ENCODE measurements at places on chromosomes 3 and 15. TPM values are rescaled to one million over a fixed set of nuclear protein-coding genes. Genes with fewer than 3 reads are reported as not detected.

Gene MUC20
- total RNA-seq: 4.6 TPM

Gene PSTPIP1
- 33.7 TPM for total RNA-seq

Gene IQCH
- total RNA-seq: 1.1 TPM

Gene TIMP4
- total RNA-seq: not detected

Gene SLC7A14
- not detected for total RNA-seq

Gene MINAR1
- total RNA-seq: 0.42 TPM

Gene MRPL46
- 29.6 TPM for total RNA-seq

Gene SKOR1
- total RNA-seq: 0.64 TPM

Gene SAMMSON
- total RNA-seq: not detected

Gene ACTRT3
- 0.49 TPM for total RNA-seq

Gene RHOV
- total RNA-seq: 0.27 TPM

- H3K27ac ChIP-seq: no peak overlapping the region
- H3K36me3 ChIP-seq: no peaks in the 10 kb centered on the region
- DNase-seq: no peak
- H3K27me3 ChIP-seq: peaks cover 13% of the 10 kb centered on the region
- H3K4me3 ChIP-seq: no peak overlapping the region
Measured at GRCh38 chr3:126926684-126927400, 56.1 kb upstream of the PLXNA1 start.

DNA sequence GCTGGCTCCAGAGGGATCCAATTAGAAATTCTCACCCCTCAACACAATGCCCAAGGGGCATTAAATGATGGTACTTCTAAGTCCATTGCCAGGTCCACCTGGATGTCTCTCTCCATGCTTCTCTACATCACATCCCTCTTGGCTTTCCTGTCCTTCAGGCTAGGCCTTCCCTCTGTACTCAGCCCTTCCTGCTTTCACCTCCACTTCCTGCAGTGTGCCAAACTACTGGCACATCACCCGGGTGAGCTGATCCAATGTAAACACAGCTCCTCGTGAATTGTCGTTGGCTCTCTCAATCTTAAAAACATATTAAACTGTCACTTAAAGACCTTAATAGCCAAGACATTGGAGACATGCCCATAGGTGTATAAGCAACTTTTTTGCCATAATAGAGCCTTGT, 4.0 kb downstream of the LMCD1 start:
- DNase-seq: no peak
- H3K36me3 ChIP-seq: no peaks in the 10 kb centered on the region
- no peak overlapping the region for H3K4me3 ChIP-seq
- H3K27ac ChIP-seq: no peak overlapping the region
- H3K4me1 ChIP-seq: peaks cover 56% of the 10 kb centered on the region

- no peak for DNase-seq
- no peak overlapping the region for H3K4me3 ChIP-seq
- H3K36me3 ChIP-seq: no peaks in the 10 kb centered on the region
- H3K27me3 ChIP-seq: peaks cover 6% of the 10 kb centered on the region
Measured at GRCh38 chr3:25420885-25421284, 7.2 kb upstream of the RARB start.

GRCh38 chr3:153439780-153440179, 277.8 kb downstream of the RAP2B start:
- H3K27ac ChIP-seq: no peak overlapping the region
- H3K36me3 ChIP-seq: no peaks in the 10 kb centered on the region
- no peak for DNase-seq
- no peaks in the 10 kb centered on the region for H3K4me1 ChIP-seq

DNA sequence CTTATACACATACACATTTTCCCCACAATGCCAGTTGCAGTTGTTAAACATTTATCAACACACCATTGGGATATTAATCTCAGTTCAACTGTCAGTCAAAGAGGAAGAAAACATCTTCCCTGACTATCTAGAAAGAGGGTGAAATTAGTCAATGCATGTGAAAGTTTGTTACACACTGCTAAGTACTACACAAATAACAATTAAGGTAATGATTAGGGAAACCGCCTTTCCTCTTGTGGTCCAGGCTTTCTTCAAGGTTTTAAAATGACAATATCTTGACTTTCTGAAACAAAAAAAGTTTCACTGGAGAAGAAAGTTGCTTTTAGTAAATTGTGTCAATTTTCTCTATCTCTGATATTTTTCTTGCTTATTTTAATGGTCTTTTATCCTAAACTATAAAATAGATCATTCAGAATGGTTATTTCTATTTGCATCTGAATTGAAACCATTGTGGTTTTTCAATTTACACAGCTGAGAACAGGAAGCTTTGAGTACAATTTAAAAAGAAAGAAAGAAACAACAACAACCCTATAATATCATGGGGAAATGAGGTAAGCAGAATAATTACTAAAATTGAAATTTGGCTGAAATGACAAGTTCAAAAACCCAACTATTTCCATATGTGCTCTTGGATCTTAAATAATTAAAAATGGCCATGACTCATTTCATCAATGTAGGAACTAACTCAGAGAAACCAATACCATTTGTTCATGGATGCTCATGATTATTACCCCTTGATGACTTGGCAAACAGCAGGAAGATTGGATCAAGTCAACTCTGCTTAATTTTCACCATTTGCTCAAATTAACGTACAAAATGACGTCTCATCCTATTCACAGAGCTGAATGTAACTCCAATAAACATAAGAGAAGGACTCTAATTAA, 31.7 kb downstream of the GPR149 start:
- no peaks in the 10 kb centered on the region for H3K27me3 ChIP-seq
- no peak for DNase-seq
- no peaks in the 10 kb centered on the region for H3K4me1 ChIP-seq
- no peak overlapping the region for H3K4me3 ChIP-seq
- no peaks in the 10 kb centered on the region for H3K36me3 ChIP-seq
- H3K27ac ChIP-seq: no peak overlapping the region

DNA sequence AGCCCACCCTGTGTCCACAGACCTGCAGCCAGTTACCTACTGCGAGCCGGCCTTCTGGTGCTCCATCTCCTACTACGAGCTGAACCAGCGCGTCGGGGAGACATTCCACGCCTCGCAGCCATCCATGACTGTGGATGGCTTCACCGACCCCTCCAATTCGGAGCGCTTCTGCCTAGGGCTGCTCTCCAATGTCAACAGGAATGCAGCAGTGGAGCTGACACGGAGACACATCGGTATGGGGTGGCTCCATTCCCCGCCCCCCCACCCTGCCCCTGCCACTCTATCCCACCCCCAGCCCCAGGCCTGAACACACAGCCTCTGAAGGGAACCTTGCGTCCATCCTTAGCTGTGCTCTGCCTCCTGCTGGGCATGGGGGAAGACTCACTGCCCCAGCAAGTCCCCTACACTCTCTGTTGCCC, 73.2 kb downstream of the AAGAB start:
- H3K4me3 ChIP-seq: no peak overlapping the region
- peaks cover 86% of the 10 kb centered on the region for H3K36me3 ChIP-seq
- H3K4me1 ChIP-seq: peaks cover 15% of the 10 kb centered on the region
- no peak overlapping the region for H3K27ac ChIP-seq
- DNase-seq: no peak
- no peaks in the 10 kb centered on the region for H3K27me3 ChIP-seq

GRCh38 chr3:94234177-94234788, 171.4 kb downstream of the NSUN3 start:
- H3K27me3 ChIP-seq: no peaks in the 10 kb centered on the region
- no peaks in the 10 kb centered on the region for H3K36me3 ChIP-seq
- H3K27ac ChIP-seq: no peak overlapping the region
- H3K4me3 ChIP-seq: no peak overlapping the region
- H3K4me1 ChIP-seq: no peaks in the 10 kb centered on the region
- no peak for DNase-seq

- H3K4me1 ChIP-seq: no peaks in the 10 kb centered on the region
- peaks cover 56% of the 10 kb centered on the region for H3K36me3 ChIP-seq
- no peak overlapping the region for H3K27ac ChIP-seq
- H3K4me3 ChIP-seq: no peak overlapping the region
- DNase-seq: no peak
- no peaks in the 10 kb centered on the region for H3K27me3 ChIP-seq
Measured at GRCh38 chr3:128337305-128337704, 129.4 kb downstream of the DNAJB8 start.

DNA sequence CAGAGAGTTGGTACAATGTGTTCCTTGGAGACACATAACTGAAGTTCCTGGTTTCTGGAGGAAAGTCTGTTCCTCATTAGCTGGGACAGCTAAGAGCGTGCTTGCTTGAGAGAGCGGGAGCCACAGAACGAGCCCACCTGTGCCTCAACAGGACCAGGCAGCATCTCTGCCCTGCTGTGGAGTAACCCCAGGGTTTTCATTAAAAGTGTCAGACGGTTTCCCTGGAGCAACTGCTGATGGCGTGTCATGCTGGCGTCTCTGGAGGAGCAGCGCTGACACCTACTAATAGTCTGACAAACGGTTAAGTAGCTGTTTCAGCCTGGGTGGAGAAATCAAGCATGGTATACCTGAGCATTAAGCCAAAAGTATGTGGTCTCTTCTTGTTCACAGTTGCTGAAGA, 150.0 kb downstream of the MCTP2 start:
- no peak overlapping the region for H3K4me3 ChIP-seq
- DNase-seq: no peak
- H3K27ac ChIP-seq: peak overlapping the region; percentile 71
- peaks cover 68% of the 10 kb centered on the region for H3K36me3 ChIP-seq

DNA sequence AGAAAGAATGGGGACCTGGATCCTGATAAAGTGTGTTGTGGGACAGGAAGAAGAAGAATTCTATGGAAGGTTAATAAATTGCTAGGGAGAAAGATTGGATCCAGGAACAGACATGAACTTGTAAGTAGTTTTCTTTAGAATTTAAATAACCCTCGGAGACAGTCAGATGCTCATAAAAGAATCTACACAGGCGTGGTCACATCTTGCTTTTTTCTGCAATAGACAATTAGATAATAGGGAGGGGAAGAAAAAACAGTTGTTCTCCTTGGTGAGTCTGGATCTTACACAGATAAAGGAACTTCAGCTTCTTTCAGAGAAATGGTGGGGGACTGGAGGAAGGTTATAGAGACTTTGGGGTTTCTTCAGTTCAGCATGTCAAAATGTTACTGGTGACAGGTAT, 232.6 kb downstream of the ALCAM start:
- H3K4me3 ChIP-seq: no peak overlapping the region
- no peak for DNase-seq
- no peaks in the 10 kb centered on the region for H3K27me3 ChIP-seq
- no peaks in the 10 kb centered on the region for H3K36me3 ChIP-seq

- no peak for DNase-seq
- H3K36me3 ChIP-seq: no peaks in the 10 kb centered on the region
Measured at GRCh38 chr3:7683426-7683825, 818.2 kb upstream of the LMCD1 start.

DNA sequence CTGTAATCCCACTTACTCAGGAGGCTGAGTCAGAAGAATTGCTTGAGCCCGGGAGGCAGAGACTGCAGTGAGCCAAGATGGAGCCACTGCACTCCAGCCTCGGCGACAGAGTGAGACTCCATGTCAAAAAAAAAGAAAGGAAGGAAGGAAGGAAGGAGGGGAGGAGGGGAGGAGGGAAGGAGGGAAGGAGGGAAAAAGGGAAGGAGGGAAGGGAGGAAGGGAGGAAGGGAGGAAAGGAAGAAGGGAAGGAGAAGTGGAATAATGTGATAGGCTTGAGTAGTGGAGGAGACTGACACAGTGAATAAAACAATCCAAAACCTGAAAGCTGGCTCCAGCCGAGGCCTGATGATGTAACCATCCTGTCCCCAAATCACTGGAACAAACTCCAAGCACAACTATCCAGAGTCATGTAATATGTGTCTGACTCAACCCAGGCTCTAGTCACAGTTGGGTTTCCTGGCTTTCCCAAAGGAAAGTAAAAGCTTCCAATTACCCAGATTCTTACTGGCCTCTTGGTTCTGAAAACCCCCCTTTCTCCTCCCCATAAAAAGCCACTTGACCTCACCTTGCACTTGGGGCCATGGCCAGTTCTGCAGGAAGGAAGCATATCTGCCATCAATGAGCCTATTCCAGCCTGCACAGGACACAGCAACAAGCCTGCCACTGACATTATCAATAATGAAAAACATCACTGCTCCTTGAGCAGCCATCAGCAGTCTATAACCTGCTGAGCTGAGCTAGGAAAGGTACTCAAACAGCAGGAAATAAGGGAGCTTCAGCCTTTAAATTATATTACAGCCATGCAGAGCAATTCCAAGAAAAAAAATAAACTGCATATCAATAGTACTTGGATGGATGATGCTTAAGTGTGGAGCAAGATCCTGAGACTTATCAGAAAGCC, 48.3 kb downstream of the MB21D2 start:
- H3K4me3 ChIP-seq: no peak overlapping the region
- H3K36me3 ChIP-seq: no peaks in the 10 kb centered on the region
- DNase-seq: no peak
- H3K27ac ChIP-seq: no peak overlapping the region
- no peaks in the 10 kb centered on the region for H3K27me3 ChIP-seq

- H3K27me3 ChIP-seq: peaks cover 2% of the 10 kb centered on the region
- H3K4me3 ChIP-seq: no peak overlapping the region
- no peak overlapping the region for H3K27ac ChIP-seq
Measured at GRCh38 chr3:6803619-6804018, 57.3 kb upstream of the GRM7 start.

DNA sequence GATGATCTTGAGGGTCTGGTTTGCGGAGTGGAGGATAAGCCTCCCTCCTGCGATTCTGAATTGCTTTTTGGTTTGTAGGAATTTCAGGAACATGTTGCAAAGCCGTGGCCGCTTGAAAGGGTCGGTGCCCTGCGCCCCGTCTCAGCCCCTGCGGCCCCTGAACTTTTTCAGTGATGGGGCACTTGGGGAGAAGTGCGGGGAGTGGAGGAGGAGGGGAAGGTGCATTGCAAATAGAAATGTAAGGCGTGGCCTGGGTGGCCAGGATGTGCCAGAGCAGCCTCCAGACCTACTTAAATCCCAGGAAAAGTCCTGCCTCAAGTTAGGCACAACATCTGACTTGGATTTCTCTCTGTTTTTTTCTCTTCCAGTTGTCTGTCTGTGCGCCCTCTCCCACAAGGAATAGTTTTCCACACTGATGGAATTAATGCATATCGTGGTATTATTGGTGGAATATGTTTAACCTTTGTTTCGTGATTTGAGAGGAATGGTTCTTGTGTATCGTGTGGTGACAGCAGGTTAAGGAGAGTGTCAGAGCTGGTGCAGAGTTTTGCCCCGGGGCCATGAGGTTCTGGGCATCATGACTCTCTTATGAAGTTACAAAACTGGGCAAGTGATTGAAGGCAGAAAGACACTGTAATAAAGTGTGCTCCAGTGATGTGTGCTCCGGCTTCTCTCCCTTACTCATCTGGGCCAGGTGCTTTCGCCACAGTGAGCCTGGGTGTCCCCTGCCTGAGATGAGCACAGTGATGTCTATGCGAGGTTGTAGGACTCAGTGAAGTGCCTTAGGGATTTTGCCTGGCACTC, 153.8 kb downstream of the PGPEP1L start:
- peaks cover 5% of the 10 kb centered on the region for H3K36me3 ChIP-seq
- peaks cover 35% of the 10 kb centered on the region for H3K4me1 ChIP-seq
- H3K4me3 ChIP-seq: peak overlapping the region; percentile 42
- no peak overlapping the region for H3K27ac ChIP-seq
- no peak for DNase-seq

DNA sequence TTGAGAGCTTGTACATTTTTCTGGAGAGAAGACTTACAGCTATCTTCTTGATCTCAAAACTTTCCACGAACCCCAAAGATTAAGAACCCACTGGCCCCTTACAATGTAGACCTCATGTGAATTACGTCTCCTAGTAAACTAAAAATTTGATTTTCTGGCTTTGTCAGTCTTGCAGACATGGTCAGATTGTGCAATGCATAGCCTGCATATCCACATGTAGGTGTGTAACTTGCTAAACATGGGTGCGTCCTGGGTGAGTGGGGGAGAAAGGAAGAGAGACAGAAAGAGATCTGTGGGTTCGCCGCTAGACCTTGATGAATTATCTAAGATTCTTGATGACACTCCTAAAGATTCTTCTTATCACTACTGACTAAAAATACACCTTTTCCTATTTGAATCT, 561.2 kb upstream of the MDFIC2 start:
- no peak for DNase-seq
- no peak overlapping the region for H3K4me3 ChIP-seq
- no peaks in the 10 kb centered on the region for H3K36me3 ChIP-seq

Data from activated B cell treated with CpG ODN at 0.5 μM for 24 hours (primary cell).